Mucosa of gallbladder (tissue), 1 donor: ENCODE measurements at places on chromosomes 4 and X. TPM values are rescaled to one million over a fixed set of nuclear protein-coding genes. Genes with fewer than 3 reads are reported as not detected.

The AKAP17A gene
- total RNA-seq = 52.9 TPM

The ANXA3 gene
- total RNA-seq = 41.9 TPM

The CT45A6 gene
- total RNA-seq = not detected

The H2BW2 gene
- total RNA-seq = 0.17 TPM

The SH2D1A gene
- 1.0 TPM for total RNA-seq

The COX7B2 gene
- not detected for total RNA-seq

The GPAT3 gene
- 11.2 TPM for total RNA-seq

The NCAPG gene
- 1.4 TPM for total RNA-seq

The SYN1 gene
- 0.55 TPM for total RNA-seq

The PDGFRA gene
- 51.5 TPM for total RNA-seq

The ZMAT1 gene
- 7.8 TPM for total RNA-seq
